Activated T-helper 17 cell treated with anti-CD3 and anti-CD28 coated beads, Interleukin-2, amount 50 U/mL, for 72 hours (primary cell): ENCODE measurements at places on chromosomes 13 and 19.

- ATAC-seq = no peak
Measured at GRCh38 chr13:35720690-35721554, 244.4 kb upstream of the MAB21L1 start.

GRCh38 chr13:91078093-91078679 lies 269.3 kb upstream of the MIR17HG start:
- ATAC-seq = no peak

- no peak for ATAC-seq
Measured at GRCh38 chr19:16315825-16316505, 8.7 kb upstream of the KLF2 start.

- ATAC-seq = no peak
Measured at GRCh38 chr13:111282997-111283396, 37.4 kb upstream of the TEX29 start.

- no peak for ATAC-seq
Measured at GRCh38 chr13:99661791-99662190, 160.5 kb downstream of the TM9SF2 start.

- no peak for ATAC-seq
Measured at GRCh38 chr19:23949611-23950010, 34.9 kb downstream of the ZNF726 start.

- ATAC-seq = no peak
Measured at GRCh38 chr13:92175330-92175729, 776.9 kb downstream of the GPC5 start.

DNA sequence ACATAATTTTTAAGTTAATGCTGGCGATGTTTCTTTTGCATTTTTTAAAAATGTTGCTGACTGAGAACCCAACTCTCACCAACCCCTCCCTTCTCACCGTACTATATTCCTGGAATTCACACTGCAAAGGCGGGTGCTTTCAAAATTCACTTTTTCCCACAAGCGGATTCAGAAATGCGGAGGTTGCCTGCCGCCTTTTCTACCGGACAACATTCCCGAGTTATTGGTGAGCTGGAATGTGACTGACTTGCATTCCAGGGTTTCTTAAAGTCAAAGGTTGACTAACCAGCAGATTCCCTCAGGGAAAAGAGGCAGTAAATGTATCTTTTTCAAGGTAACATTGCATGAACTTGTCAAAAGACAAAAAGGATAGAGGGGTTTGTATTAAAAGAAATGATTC lies 113.3 kb downstream of the RAB20 start:
- no peak for ATAC-seq

DNA sequence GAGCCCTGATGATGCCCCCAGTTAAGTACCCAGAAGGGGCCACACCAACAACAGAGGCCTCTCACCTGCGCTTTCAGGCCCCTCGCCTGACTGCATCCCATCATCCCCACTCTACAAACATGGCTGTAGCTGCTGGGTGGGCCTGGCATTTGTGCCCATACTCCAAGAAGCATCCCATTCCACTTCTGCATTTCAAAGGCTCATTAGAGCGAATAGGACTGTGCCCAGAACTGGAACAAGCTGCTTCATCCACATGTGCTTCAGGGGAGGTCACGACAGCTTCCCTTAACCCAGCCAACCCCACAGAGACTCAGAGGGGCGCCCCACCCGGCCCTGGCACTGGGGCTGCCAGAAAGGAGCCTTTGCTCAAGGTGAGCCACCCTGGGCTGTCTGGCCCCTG lies 156.9 kb downstream of the SIPA1L3 start:
- ATAC-seq = no peak

DNA sequence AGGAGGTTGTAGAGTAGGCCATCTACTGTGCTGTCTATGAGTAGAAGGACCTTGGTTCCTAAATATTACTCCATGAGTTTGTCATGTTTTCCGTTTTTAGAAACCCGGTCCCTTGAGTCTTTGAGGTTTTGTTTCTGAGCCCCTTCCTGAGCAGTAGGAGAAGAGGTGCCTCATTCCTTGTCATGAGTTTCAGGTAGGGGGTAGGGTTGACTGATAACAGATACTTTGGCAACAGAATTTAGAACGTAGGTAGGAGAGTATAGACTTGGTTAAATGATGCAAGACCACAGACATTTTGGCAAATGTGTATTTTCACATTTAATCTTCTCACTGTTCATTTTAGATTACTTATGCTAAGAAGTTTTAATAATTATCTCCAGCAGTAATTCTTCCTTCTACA lies 24.6 kb downstream of the LMO7 start:
- ATAC-seq = no peak

GRCh38 chr13:78596736-78597601 lies 6.4 kb downstream of the POU4F1 start:
- ATAC-seq = no peak

GRCh38 chr13:36026531-36026930 lies 104.7 kb downstream of the DCLK1 start:
- no peak for ATAC-seq

- no peak for ATAC-seq
Measured at GRCh38 chr19:38310279-38310670, 5.5 kb downstream of the YIF1B start.

- ATAC-seq = no peak
Measured at GRCh38 chr13:49098771-49099512, 121.2 kb upstream of the MLNR start.

DNA sequence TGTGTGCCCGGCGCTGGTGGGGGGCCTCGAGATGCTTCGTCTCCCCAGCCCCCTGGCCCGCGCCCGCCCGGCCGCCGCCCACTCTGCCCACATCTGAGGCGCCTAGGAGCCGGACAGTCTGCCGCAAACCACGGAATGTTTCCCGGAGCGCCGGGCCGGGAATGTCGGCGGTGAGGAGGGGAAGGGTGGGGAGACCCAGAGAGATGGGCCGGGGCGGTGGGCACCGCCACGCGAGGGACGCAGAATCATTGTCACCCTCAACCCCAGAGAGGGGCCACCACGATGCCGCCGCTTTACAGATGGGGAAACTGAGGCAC lies 46.1 kb upstream of the NFIC start:
- ATAC-seq = no peak

GRCh38 chr19:23771761-23772674 lies 13.3 kb upstream of the ZNF681 start:
- ATAC-seq = peak; percentile 56

DNA sequence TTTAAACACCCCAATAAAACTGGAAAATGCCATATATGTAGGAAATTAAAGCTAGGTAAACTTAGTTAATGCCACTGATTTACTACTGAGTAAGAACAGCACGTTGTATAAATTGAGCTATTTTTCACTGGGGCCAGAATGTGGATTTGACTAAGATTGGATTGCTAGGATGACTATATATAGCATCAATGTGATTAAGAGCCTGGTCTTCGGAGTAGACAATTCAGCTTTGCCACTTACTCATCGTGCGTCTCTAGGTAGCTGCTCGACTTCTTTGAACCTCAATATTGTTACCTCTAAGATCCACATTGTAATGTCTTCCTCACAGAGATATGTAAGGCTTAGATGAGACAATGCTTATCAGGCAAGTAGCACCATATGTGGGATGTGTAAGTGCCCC lies 462.5 kb downstream of the KLF12 start:
- no peak for ATAC-seq

GRCh38 chr13:110664041-110664440 lies 41.9 kb downstream of the CARS2 start:
- ATAC-seq = no peak

DNA sequence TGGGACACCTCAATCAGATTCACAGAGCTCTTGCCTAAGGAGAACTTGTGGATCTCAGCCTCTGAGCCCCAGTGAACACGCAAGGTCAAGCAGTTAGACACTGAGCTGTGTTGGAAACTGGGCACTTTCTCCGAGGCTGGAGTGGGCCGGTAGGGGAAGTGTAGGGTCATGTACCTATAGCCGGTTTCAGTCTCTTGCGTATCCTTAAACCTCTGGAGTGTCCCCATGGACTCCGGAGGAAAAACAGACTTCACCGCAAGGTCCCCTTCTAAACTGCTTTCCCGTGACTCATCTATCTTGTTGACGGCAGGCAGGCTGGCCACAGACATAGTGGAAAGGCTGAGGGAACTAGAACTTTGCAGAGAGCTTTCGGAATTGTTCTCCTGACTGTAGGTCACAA lies 11.3 kb downstream of the IQCN start:
- ATAC-seq = no peak

DNA sequence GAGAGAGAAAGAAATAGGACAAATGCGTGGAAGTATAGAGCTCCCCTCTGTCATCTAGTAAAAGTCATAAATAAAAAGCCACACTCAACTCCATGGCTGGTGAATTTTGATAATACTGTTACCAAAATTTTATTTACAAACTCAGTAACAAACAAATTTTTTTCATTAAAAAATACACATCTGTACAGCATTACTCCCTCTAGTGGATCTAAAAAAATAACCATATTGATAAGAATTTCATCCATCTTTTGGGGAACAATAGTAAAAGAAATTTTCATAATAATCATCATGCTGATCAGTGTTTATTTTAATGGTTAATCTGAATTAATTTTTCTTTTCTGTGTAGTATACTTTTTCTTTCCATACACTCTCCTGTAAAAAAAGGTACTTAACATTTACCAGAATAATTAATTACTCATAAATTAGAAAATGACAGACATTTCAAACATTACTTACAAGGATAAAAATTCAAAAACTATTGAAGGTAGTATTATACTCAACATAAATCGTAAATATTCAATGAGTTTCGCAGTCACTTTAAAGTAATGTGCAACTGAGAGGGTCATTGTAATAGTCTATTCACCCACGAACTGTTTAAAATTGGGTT lies 173.5 kb upstream of the LSM14A start:
- ATAC-seq = no peak

GRCh38 chr13:106143392-106143791 lies 392.1 kb downstream of the EFNB2 start:
- ATAC-seq = no peak

DNA sequence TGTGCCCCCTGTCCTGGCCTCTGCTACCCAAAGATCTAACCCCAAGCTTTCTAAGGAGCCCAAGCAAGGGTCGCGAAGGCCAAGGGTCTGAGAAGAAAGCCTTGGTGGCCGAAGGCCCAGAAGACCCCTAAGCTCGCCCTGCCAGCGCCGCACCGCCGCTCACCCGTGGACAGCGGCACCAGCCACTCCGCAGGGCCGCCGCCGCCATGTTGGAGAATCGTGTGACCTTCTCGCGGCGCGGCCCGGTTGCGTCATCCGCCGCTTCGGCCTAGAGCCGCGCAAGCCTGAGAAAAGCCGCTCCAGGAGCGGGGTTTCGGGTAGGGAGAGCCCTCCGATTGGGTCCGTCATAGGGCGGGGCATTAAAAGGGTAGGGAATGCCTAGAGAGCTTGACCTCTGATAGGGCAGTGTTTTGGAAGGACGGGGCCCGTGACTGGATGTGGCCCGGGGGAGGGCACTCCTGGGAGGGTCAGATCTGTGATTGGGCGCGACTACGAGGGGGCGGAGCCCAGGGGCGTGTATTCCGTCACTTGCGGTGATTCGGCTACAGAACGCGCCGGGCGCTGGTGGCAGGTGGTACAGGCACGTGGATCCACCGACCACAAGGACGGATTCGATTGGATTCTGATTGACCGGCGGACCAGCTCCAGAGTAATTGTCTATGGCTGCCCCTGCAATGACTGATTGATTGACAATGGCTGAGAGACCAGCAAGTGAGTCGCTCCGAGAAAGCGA lies at the start of gene TIMM44:
Gene TIMM44, minus strand, starts transcription at position 223 of the 733 bp plus-strand sequence. Its CDS starts 15 bp downstream, at position 208.
- peak; percentile 99 for ATAC-seq
